ENCODE measurements at places on chromosomes 7 and 10.
A peak's percentile ranks its signal among the peaks of the same experiment; 100 is the strongest.

DNA sequence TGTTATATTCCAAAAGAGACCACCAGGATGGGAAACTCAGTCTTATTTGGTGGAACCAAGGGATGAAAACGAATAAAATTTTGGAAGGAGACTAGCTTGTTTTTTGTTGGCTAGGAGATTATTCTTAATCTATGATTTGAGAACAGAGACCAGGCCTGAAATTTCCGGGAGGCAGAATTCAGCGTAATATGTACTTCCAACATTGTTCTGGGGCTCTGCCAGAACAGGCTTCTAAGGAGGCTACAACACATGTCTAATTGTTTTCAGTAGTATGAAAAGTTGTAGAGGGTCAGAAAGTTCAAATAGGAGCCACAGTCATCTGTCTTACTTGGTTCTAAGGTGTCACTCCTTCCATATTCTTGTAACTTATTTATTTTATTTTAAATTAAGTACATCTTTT is 1.7 kb downstream of the DDX21 start:
- H3K4me3 ChIP-seq = peak overlapping the region; percentile 60
- peaks cover 6% of the 10 kb centered on the region for H3K36me3 ChIP-seq
- DNase-seq = no peak
- no peaks in the 10 kb centered on the region for H3K27me3 ChIP-seq

- DNase-seq = no peak
- no peaks in the 10 kb centered on the region for H3K27me3 ChIP-seq
- H3K27ac ChIP-seq = no peak overlapping the region
- H3K4me3 ChIP-seq = no peak overlapping the region
- H3K4me1 ChIP-seq = no peaks in the 10 kb centered on the region
- H3K36me3 ChIP-seq = no peaks in the 10 kb centered on the region
Observed at GRCh38 chr10:18226336-18226735, 86.1 kb downstream of the CACNB2 start.

GRCh38 chr7:130394421-130395195 is 14.3 kb downstream of the CPA1 start:
- H3K27me3 ChIP-seq = no peaks in the 10 kb centered on the region
- H3K4me1 ChIP-seq = peaks cover 14% of the 10 kb centered on the region
- no peak overlapping the region for H3K4me3 ChIP-seq

DNA sequence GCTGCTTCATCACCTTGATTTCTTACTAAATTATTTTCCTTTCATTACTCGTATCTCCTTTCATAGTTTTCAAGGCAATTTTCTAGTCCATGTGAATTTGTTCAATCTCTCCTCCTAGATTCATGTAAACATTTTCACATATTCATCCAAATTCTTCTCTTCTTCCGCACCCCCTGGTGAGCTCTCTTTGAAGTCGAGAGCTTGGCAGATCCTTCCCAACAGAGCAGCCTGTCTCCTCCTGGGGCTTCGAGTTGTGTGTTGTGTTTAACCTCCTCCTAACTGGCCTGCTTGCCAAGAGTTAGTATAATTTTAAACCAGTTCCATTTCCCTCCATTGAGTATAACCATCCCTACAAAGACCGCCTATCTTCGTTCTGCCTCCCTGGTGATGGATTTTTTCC is 272.4 kb upstream of the CELF2 start:
- no peak overlapping the region for H3K4me3 ChIP-seq
- H3K27me3 ChIP-seq = no peaks in the 10 kb centered on the region
- H3K36me3 ChIP-seq = no peaks in the 10 kb centered on the region
- no peak for DNase-seq

DNA sequence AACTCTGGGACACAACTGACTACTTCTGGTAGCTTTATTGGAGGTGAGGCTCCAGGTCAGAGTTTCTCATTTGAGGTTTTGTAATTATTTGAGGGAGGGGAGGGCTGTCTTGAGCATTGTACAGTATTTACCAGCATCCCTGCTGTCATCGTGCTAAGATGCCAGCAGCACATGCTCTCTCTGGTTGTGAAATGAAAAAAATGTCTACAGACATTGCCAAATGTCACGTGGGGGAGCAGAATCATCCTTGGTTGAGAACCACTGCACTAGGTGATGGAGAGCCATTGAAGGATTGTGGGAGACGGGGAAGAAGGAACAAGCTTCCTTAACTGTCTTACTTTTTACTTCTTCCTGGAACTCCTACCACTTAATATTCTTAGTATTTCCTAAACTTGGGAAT is 5.0 kb downstream of the SEPTIN7 start:
- DNase-seq = no peak
- H3K4me3 ChIP-seq = no peak overlapping the region
- no peaks in the 10 kb centered on the region for H3K27me3 ChIP-seq
- no peaks in the 10 kb centered on the region for H3K36me3 ChIP-seq
- H3K4me1 ChIP-seq = peaks cover 9% of the 10 kb centered on the region
- H3K27ac ChIP-seq = no peak overlapping the region

- no peak for DNase-seq
- no peaks in the 10 kb centered on the region for H3K36me3 ChIP-seq
- no peak overlapping the region for H3K4me3 ChIP-seq
- H3K27ac ChIP-seq = no peak overlapping the region
Observed at GRCh38 chr7:3259711-3260400, 41.2 kb upstream of the SDK1 start.

DNA sequence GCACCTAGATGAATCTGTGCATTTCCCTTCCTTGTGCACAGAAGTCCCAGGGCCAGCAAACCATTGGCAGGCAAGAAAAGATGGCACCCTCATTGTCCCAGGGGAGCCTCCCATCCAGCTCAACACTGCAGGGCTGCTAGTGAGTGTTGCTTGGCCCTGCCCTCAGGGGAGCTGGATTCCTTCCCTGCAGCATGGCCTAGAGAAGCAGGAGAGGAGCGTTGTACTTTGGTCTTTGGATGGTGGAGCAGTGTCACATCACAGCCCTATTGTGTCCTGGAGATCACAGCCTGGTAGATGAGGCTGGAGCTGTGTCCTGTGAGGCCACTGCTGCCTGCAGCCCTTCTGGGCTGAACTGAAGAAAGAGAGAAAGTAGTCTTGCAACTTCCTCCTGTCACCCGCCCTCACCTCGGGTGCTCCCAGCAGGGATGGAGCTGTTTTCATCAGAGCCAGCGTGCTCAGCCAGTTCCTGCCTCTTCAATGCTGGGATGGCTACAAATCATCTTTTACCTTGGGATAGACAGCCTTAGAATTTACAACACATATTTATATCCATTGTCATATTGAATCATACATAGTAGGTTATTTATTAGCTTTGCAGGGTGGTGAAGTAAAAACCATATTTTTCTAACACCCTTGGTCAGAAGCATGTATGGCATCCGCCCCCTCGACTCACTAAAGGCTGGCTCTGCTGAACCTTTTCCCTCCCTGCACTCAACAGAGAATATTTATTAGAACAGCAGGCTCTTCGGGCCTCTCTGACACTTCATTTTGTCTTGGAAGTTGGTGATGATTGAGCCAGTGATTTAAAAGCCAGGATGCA is 43.1 kb upstream of the FAM180A start:
- no peak overlapping the region for H3K4me3 ChIP-seq
- H3K36me3 ChIP-seq = no peaks in the 10 kb centered on the region
- no peak overlapping the region for H3K27ac ChIP-seq
- no peak for DNase-seq

- H3K27me3 ChIP-seq = no peaks in the 10 kb centered on the region
- H3K4me3 ChIP-seq = no peak overlapping the region
- H3K36me3 ChIP-seq = peaks cover 42% of the 10 kb centered on the region
- DNase-seq = no peak
- H3K27ac ChIP-seq = no peak overlapping the region
Observed at GRCh38 chr10:125064681-125065492, 95.5 kb downstream of the CTBP2 start.

DNA sequence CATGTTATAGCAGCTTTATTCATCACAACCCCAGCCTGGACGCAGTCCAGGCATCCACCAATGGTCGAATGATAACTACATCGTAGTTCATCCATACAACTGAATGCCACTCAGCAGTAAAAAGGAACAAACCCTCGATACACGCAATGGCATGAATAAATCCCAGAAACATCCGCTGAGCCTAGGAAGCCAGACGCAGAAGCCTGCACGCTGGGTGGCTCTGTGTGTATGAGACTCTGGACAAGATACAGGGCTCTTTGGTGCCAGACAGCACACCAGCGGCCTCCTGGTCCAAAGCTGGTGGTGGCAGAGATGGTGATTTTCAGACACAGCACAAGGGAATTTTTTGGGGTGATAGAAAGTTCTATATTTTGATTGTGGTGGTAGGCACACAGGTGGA is 10.0 kb upstream of the CRYGN start:
- H3K36me3 ChIP-seq = no peaks in the 10 kb centered on the region
- H3K27ac ChIP-seq = no peak overlapping the region
- no peak for DNase-seq
- no peaks in the 10 kb centered on the region for H3K27me3 ChIP-seq
- no peaks in the 10 kb centered on the region for H3K4me1 ChIP-seq

GRCh38 chr7:80916770-80917741 is 1.8 kb downstream of the SEMA3C start:
- H3K27ac ChIP-seq = no peak overlapping the region
- H3K27me3 ChIP-seq = no peaks in the 10 kb centered on the region
- H3K36me3 ChIP-seq = peaks cover 23% of the 10 kb centered on the region
- no peak for DNase-seq

DNA sequence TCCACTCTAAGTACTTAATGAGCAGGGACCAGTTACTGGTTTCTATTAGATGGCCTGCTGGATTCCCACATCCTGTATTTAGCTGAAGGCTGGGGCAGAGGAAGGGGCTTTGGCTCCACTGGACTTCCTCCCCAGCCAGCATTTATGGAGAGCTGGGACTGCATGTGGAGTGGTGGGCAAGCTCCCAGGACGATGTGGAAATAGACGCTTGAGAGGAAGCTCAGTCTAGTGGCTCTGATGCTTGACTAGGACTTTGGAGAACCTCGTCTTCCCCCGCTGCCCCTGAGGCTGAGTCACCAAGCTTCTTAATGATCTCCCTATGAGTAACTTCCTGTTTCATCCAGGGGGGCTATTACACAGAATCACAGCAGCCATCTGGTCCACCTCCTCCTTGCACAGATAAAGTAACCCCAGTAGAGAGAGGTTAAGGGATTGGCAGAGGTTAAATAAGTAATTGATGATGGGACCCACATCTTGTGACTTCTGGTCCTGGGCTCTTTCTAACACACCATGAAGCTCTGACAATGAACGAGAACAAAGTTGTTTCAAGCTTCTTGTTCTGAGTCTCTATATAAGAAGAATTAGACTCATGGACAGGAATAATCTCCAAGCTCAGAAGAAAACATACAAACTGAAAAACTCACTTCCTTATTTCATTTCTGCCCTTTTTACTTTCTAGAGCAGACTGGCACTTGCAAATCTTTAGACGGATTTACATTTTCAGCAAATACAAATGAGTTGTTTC is 126.2 kb downstream of the PRPF18 start:
- H3K4me3 ChIP-seq = no peak overlapping the region
- H3K27ac ChIP-seq = no peak overlapping the region
- H3K36me3 ChIP-seq = peaks cover 42% of the 10 kb centered on the region
- H3K27me3 ChIP-seq = no peaks in the 10 kb centered on the region

All from neuronal stem cell (in vitro differentiated cells).